ENCODE measurements at places on chromosomes 1 and 21.

DNA sequence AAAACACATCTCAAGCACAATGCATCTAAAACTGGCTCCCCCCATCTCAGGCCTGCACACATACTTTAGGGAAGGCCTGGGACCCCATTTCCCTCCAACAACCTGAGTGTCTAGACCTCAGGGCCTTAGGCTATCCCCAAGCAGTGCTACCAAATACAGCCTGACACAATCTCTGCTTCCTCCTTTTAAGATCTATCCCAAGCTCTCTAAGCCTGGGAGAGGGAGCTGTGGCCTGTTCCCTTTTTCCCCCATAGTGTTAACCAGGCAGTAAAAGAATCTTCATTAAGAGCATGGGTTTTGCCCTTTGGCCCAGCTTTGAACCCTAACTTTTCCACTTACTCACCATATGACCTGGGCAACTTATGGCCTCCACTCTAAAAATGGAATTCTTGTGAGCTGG, 10.8 kb upstream of the COL8A2 start:
- no peak for DNase-seq

GRCh38 chr1:179818260-179818659, 59.3 kb downstream of the TOR1AIP2 start:
- no peak for DNase-seq

GRCh38 chr1:55326496-55327243, 111.5 kb upstream of the USP24 start:
- DNase-seq: no peak

- DNase-seq: no peak
Measured at GRCh38 chr1:21596174-21596573, 73.0 kb downstream of the RAP1GAP start.

GRCh38 chr1:219837274-219837993, 90.9 kb downstream of the SLC30A10 start:
- DNase-seq: no peak

GRCh38 chr21:15620892-15621291, 108.9 kb upstream of the USP25 start:
- no peak for DNase-seq

DNA sequence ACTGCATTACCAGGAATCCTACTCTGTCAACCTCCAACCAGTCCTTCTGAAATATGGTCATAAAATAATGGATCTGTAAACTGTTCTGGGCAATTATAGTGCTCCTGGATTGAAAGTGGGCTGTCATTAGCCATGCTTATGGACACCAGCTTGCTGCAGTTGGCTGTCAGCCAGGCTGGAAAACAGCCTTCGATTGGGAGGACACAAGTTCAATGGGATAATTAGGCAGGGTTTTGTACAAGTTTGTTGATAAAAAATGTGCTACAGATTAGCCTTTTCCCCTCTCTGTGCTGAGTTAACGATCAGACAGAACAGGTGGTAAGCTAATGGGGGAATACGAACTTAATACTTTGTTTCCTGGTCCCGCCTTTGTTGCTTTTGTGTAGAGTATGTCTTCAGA, 413.9 kb downstream of the DUSP10 start:
- no peak for DNase-seq

- DNase-seq: no peak
Measured at GRCh38 chr1:30761381-30762151, 4.0 kb upstream of the LAPTM5 start.

DNA sequence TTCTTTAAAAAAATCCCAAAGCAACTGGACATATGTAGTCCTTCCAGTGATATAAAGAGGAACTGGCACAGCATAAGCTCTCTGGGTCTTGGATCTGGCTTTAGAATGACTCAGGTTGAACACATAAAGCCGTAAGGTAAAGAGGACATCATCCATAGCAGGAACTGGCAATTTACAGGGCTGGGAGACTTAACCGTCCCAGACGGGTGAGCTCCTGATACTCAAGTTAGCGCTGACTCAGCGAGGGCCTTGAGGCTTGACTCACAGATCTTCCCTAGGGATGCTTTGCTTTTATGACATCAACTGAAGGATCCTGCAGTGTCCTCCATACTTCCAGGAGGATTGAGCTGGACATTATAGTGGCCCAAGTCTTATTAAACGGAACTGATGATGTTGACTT, 154.1 kb downstream of the CLIC6 start:
- DNase-seq: no peak

DNA sequence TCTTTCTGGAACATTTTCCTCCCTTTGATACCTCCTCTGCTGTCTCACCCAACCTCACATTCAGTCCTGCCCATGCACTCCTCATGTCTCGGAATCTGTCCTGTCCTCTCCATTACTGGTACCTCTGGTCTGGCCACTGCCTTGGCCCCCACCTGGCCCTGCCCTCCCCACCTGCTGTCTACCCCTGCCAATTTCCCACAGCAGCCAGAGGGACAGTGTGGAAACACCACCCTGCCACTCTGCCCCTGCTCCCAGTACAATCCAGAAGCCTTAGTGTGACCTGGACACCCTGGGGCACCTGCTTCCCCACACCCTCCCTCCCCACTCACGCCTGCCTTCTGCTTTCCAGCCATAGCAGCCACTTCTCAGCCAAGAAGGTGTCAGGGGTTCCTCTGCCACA, 534.4 kb downstream of the MATN1 start:
- DNase-seq: no peak

DNA sequence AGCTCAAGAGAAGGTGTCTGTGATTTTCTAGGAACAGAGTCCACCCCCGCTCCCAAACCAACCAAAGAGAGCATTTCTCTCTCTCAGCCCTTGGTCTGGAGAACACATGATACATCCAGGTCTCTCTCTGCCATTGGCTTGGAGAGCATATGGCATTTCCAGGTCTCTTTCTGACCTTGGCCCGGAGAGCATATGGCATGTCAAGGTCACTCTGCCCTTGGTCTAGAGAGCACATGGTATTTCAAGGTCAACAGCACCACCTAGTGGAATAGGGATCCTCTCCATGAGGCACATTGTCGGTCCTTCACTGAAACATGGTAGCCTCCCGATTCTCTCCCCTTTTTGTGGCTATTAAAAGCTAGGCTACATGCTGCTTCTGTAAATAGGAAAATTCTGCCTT, 437.7 kb upstream of the OLFM3 start:
- DNase-seq: no peak

DNA sequence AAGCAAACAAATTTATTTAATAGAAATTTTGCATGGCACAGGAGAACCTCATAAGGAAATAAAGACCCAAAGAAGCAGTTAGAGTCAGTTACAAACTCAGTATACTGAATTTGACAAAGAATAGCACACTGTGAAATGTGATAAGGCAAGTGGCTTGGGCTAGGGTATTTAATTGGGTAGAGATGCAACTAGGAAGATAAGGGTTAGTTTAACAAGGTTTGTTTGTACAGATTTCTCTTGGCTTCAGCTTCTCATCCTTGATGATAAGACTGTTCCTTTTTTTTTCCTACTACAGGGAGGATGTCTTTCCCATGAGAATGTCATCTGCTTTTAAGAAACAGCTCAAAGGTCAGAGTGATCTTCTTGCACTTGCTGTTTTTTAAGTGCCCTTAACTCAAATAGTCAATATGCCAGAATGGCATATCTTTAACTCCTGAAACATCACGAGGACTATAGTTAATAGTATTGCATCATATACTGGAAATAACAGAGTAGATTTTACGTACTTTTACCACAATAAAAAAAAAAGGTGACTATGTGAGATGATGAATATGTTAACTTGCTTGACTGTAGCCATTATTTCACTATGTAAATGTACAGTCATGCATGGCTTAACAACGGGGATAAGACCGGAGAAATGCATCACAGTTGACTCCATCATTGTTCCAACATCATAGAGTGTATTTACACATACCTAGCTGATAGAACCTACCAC, 9.2 kb upstream of the TRAF3IP3 start:
- no peak for DNase-seq

GRCh38 chr1:96525657-96526557, 195.7 kb upstream of the PTBP2 start:
- no peak for DNase-seq

- no peak for DNase-seq
Measured at GRCh38 chr1:9143250-9143649, 14.3 kb upstream of the GPR157 start.

- DNase-seq: no peak
Measured at GRCh38 chr1:172144445-172145061, 275.9 kb upstream of the C1orf105 start.

GRCh38 chr1:84164161-84164560, 20.1 kb downstream of the PRKACB start:
- DNase-seq: no peak

DNA sequence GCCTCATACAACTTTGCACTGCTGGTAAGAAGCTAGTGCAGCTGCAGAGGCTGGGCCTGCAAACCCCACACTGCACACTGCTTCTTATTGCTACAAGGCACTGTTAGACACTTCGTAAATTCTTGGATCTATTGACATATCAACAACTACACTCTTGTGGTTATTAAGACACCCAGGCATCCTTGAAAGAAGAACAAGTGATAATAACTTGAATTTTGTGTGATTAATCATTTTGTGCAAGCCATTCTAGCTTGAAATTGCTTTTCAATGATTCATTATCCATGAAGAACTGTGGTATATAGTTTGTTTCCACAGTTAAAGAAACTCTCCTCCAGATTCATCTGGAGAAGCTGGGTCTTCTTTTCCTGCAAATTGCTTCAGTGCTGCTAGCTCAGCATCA, 33.7 kb upstream of the IFI44L start:
- DNase-seq: no peak

DNA sequence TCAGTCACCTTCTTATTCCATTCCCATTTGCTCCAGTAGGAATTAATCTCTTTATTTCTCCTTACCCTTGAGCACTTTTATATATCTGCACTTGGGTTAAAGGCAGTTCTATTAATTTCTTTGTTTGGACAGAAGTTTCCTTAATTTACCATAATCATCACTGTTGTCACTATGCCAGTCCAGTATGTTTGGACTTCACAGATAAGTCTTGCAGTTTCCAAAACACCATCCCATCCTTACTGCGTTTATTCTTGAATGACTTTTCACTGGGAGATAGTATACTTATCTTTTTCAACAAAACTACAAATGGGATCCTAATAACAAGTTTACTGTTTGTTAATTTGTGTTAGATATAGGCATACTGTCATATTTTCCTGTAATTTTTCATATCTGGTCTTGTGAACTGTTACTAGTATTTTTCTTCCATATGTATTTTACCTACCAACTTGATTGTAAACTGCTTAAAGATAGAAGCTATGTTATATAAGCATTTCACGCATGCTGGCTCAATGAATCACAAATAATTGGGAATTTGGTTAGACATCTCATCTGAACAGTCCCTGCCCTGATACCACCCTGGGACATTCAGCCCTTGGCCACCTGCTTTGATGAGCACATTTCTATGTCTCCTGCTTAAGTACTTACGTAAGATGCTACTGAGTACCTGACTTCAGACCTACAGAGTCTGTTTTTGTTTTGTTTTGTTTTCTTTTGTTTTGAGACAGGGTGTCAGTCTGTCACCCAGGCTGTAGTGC, 78.2 kb downstream of the OLFML2B start:
- no peak for DNase-seq

DNA sequence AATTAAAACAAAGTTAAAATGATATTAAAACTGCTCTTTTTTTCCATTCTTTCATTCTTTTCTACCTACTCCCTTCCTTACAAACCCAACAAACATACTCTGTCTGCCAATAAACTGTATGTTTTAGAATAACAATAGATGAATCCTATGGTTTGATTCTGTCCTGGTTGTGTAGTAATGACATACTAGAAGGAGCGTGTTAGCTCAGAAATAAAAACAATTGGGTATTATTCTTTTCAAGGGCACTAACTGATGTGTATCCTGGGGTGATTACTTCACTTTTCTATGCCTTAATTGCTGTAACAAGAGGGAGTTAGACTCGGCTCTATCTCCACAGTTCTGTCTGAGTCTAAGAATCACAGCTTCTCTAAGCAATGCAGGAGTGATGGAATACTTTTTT, 194.4 kb downstream of the GIPC2 start:
- no peak for DNase-seq

Measured in stimulated activated CD8-positive, alpha-beta memory T cell treated with anti-CD3 and anti-CD28 coated beads, Interleukin-2, amount 100 ng/mL, for 1 hour (primary cell).